Psoas muscle (tissue), 8 donors: ENCODE measurements at places on chromosomes 3 and 15.

- DNase-seq = no peak
Measured at GRCh38 chr15:87322265-87322664, 934.3 kb downstream of the NTRK3 start.

GRCh38 chr3:51942603-51943450 is 664 bp downstream of the PARP3 start:
- DNase-seq = peak; percentile 84

DNA sequence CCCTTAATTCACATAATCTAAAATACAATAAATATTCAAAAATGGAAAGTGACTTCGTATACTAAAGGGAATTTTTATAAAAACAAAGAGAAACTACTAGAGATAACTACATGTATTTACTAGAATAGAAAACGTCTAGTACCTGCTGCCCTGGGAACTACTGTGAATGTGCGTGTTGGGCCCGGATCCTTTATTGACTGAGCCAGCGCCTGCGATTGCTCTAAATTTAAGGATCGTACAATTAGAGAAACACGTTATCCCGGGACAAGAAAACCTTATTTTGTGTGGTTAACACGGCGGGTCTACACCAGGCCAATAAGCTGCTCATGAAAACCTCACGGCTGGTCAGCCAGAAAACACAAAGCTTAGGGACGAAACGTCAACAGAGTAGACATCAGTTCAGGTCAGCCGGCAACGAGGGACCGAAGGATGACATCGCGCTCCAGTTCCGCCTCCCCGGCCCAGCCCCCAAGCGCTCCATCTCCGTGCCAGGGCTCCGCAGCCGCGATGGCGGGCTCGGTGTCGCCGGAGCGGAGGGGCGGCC is 555 bp downstream of the TM2D3 start:
- no peak for DNase-seq

DNA sequence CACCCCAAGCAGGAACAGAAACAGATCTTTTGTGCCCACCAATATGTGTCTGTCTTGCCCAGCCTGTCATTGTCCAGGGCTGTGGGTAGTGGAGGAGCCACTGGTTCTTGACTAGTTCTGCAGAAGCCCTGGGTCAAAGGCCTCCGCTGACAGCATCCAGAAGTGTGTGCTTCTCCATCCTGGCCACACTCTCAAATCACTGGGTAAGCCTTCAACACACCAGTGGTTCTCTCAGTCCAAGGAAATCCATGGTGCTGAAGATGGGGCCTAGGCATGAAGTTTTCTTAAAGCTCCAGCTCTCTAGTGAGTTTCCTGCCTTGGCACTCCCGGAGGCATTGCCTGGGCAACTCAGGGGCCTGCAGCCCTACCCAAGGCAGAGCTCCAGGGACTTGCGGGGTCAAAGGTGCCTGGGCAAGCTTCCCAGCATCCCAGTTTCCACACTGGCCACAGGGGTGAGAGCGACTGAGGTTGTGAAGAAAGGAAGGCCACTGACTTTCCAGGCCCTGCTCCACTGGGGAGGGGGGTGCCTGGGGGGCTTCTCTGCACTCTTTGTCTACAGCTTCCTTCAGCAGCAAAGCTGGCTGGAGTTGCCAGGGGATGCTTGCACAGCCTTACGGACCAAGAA is 37.9 kb upstream of the RPL32 start:
- DNase-seq = peak; percentile 2

- DNase-seq = no peak
Measured at GRCh38 chr15:66752078-66752477, 50.0 kb downstream of the SMAD6 start.

DNA sequence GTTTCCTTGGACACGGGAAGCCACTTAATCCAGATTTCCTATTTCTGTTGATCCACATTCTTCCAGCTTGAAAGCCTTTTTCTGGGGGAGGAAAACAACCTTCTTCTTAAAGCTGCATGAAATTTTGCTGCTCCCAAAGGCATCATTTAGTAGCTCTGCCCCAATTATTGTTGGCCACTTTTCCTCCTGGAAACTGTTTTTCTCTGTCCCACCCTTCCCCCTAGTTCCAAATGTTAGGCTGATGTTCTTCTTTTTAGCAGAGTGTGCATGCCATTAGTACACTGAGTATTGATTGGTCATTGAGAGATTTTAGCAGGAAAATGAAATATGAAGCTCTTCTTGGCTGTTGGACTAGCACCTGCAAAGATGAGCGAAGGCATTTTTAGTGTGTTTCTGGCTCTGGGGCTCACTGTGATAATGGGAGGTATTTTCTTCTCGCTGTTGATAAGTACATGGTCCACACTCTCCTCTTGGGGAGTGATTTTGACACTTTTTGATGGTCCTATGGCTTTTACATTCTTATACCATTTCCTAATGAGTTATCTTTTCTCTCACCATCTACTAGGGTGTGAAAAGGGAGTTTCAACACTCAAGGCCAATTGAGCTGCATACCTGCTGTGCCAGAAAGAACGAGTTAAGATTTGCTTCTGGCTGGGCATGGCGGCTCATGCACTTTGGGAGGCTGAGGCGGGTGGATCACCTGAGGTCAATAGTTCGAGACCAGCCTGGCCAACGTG is 200.5 kb downstream of the PTPRG start:
- DNase-seq = no peak

DNA sequence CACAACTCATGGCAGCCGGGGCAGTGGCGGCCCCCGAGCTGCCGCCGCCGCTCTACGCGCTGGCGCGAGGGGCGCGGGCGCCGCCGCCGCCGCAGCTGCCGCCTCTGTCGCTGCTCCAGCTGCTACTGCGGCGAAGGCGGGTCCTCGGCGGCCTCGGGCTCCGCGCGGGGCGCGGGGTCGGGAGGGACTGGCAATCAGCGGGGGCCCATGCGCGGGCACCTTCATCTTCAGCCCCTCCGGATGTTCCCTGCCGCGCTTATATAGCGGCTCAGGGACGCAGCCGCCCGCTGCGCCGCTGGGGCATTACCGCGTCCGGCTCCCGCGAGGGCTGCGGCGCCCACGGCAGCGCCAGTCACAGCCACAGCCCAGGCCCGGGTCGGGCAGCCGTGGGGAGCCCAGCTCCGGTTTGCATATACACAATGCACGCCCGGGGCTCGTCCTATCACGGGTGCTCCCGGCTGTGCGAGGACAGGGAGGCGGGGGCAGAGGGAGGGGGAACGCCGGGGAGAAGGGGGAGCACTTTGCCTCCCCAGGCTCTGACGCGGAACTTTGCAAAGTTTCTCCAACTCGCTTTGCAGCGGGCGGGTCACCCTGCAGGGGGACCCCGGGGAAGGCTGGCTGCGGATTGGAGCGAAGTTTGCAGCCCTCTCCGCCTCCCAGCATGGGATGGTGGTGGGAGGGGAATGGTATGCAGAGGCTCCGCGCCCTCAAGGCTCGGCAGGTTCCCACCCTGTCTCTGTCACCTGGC is at the start of gene VGLL3:
VGLL3 (minus strand) TSS at position 416 of the 748 bp plus-strand sequence; CDS start at position 10, 406 bp downstream.
- DNase-seq = peak; percentile 77

DNA sequence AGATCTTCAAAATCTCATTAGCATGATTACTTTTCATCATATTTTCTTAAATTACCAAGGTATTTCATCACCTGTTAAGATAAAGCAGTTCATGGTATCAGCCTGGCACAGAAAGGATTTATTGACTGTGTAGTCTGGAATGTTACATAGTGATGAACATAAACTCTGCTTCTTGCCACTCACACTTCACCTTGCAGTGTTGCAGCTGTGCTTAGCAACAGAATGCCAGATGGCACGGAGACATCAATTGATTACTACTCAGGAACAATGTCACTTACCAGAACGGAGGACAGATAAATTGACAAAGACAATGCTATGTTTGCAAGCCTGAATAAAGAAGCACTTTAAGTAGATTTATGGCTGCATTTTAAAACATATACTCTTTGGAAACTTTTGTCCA is 15.0 kb upstream of the BCHE start:
- DNase-seq = no peak

DNA sequence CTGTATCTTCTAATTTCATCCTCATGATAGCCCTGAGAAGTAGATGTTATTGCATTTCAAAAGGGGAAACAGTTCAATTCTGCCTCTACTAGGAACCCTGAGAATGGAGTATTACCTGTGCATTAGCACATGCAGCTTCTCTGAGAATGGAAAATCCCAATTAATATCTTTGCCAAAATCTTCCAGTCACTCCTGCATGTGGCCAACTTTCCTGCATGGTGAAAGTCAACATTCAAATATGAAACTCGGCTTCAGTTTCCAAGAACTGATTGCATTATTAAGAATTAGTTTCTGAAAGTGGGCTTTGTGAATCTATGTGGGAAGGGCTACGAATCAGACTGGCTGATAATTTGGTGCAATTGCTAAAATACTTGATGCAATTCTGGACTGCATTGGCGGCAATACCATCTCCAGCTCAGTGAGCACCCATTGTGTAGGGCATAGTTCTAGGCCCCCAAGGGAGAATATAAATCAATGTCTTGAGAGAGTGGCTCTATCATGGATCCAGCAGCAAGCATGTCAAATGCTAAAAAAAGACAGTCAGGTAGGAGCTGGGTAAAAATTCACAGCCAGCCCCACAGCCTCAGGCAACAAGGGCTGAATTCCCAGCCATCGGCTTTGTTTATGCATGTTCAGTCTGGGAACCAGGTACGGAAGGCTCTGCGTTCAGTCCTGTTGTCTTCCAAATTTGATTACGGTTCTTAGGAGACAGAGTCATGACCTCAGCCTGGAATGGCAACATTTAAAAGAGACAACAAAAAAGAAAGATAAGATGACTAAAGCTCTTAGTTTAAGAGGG is 18.8 kb upstream of the BCL6 start:
- no peak for DNase-seq

- DNase-seq = no peak
Measured at GRCh38 chr3:98791341-98792325, 28.5 kb downstream of the ST3GAL6 start.

GRCh38 chr3:37731895-37732294 is 129.8 kb upstream of the CTDSPL start:
- DNase-seq = no peak

DNA sequence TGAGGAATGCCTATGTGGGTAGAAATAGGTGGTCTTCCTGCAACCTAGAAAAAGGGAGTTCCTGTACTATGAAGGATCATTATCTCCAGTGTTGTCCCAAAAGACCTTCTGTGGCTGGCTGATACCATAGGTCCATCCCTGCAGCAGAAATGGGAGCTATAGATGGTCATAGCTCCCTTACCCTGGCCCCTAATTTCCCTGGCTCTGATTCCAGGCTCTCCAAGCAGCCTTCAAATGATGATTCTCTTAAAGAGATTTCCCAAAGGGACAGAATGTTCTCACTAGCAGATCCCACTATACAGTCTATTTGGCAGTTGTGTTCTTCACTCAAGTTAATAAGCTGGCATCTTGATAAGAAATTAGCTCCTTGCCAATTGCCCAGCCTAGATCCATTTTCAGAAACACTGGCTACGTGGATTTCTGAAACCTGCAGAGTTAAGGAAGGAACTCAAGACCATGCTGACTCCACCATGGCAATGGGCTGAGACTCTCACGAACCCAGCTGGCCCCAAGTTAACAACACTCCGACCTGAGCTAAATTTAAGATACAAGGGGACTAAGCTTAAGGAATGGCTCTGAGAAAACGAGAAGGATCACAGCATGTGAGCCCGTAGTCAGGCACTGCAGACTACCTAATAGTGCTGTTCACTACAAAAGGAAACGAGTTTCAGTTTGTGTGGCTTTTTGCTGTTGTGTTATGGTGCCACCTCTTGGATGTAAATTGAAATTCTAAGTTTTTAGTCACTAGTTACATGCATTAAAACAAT is 11.4 kb downstream of the C15orf40 start:
- no peak for DNase-seq

GRCh38 chr3:142272200-142272891 is 47.0 kb upstream of the GK5 start:
- no peak for DNase-seq

- DNase-seq = no peak
Measured at GRCh38 chr3:134624537-134625287, 26.1 kb downstream of the KY start.

DNA sequence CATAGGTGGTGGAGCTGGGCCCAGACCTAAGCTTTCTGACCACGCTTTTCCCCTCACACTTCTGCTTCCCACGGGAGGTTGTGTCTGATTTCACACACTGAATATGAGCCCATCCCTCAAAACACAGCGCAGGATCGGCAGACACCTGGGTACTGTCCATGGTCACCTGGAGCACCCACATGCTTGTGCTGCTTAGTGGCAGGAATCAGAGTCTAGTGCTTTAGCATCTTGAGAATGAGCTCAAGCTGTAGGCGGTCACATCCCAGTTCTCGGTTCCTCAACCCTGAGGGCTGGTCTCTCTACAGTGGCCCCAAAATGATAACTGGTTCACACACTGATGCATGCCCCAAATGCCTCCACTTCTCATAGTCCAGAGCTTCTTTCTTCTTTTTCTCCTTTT is 111.0 kb downstream of the SEMA5B start:
- DNase-seq = no peak

- DNase-seq = no peak
Measured at GRCh38 chr3:162112719-162113118, 616.1 kb downstream of the OTOL1 start.

GRCh38 chr15:95646484-95647273 is 683.8 kb upstream of the NR2F2 start:
- no peak for DNase-seq

- DNase-seq = no peak
Measured at GRCh38 chr15:68082735-68083134, 28.6 kb downstream of the PIAS1 start.

DNA sequence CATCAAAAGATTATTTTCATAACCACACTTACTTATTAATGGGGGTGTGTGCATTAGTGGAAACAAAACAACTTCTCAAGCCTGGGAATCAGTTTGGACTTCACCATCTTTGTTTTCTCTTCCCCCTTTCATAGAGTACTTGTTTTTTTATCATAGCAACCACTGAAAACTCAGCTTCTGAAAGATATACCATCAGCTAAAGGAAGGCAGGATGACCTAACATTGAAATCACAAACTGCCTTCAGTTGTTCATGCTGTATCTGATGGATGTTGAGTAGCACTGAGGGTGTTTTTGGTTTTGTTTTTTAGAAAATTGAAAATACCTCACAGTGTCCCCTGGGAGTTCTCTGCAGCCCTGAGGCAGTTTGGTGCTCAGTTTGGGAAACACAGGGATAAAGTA is 46.5 kb downstream of the NEK10 start:
- no peak for DNase-seq

GRCh38 chr15:101396484-101397261 is 92.8 kb downstream of the PCSK6 start:
- DNase-seq = no peak

- no peak for DNase-seq
Measured at GRCh38 chr15:72486144-72486543, 12.0 kb downstream of the ARIH1 start.

GRCh38 chr3:74456166-74456565 is 158.3 kb downstream of the CNTN3 start:
- DNase-seq = no peak

GRCh38 chr3:52973806-52974205 is 72.1 kb downstream of the SFMBT1 start:
- no peak for DNase-seq

DNA sequence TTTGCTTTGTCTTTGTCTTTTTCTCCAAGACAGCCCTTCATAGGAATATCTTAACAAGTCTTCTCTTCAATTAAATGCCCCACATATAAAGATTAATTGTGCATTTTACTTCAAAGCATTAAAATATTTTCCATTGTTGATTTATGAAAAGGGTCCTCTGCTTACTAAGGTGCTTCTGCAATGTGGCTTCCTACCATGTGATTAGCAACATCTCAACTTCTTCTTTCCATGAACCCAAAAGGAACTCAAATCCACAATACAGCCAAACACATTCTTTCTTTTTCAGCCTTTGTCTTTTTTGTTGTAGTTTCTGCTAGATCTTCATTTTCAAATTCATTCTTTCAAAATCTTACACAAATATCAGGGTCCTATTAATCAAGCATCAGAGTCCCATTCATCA is 309.2 kb downstream of the NSUN3 start:
- DNase-seq = no peak
